ENCODE measurements at places on chromosomes 6 and 20.

DNA sequence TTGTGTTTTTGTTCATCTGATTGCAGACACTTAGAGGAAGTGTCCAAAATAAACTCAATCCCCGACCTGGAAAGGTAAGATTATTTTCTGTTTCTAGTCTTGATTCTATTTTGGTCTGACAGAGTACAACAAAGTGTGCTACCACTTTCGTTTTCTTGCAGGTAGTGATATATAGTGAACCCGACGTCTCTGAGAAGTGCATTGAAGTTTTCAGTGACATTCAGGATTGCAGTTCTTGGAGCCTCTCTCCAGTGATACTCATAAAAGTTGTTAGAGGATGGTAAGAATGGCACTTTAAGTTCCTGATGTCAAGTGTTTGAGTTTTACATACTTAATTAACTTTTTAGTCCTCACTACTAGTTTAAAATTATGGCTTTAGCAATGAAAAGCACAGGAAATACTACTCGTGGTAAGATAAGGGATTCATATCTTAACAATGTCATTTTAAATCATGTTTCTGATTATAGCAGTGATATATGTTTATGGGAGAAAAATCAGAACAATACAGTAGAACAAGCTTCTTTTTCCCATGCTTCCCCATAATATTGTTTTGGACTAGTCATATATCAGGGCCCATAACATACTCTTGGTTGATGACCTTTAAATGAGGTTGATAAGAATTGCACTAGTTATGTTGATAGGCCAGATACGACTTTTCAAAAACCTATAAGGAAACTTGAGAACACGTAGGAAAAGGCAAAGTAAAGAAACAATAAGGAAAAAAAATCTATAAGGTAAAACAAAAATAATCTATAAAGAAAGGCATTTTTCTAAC lies 104.0 kb downstream of the RTN4IP1 start:
- DNase-seq = no peak

GRCh38 chr6:138975815-138976214 lies 12.2 kb downstream of the REPS1 start:
- DNase-seq = no peak

DNA sequence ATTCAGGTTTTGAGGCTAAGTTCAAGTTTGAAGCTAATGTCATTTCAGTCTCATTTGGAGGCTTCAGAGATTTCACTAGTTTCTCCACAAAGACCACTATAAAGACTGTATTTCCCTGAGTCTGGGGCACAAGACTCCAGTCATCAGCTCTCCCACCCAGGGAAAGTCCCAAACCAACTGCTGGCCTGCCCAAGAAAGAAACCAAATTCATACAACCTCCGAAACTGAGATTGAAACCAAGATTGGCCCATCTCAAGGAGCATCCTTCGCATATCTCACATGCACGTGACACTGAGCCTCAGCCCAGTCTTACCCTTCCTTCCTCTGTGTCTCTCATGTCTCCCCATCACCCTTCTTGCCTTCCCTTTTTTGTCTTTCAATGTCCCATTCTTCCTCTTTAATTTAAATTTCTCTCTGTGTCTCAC lies 3.5 kb upstream of the LTA start:
- DNase-seq = no peak

DNA sequence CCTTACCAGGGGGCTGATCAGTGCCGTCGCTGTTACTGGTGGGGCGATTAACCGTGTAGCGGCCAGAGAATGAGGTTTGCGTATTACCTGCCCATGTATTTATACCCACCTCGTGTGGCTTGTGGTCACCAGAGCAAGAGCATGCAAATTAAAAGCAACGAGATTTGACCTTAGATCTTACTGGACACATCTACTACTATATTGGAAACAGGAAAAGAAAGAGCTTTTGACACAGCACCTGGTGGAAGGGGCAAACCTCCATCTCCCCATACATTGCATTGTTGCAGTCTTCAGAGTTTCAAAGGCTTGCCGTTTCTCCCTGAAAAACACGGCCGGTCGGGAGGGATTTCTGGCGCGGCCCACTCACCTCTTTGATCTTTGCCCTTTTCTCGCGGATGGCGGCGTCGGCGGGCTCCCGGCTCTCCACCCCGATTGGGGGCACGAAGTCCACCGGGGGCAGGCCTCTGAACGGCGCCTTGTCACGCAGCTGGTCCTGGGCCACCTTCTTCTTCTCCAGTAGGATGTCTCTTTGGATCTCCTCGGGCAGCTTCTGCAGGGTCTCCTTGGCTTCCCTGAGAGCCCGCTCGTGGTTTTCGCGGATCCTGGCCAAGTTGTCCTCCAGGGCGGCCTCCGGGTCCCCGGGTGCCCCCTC lies 1.3 kb downstream of the MAN1A1 start:
- no peak for DNase-seq

DNA sequence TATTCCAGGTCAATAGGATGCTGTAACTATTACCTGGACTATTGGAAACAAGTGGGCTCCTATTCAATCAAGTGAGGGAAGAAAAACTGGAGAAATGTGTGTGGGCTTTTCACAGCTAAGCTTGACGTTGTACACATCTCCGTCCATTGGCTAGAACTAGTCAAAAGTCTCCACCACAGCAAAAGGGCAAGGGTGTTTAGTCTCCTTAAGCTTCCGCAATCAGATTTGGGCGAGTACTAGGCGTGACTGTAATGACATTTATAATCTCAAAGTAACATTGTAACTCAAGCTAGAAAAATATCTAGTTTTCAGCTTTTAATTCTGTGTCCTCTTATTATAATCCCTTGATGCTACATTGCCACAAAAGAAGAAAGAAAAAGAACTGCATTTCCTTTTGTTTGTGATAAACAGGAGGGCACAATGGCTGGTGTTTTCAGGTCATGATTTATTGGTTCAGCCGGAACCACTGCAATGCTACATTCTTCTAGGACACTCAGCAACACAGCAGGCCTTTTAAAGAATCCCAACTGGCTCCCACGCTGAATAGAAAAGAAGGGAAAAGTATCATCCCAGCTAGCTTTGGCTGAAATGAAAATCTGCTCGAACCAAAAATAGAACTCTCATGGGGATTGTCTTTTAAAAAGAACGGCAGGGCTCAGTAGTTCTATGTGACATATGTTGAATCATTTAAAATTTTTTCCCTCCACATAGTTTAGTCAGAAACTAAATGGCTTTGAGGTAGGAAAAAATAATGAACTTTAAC lies 387.7 kb downstream of the BTBD3 start:
- DNase-seq = no peak
